NT2/D1 (cell line): ENCODE measurements at places on chromosomes 3 and 15.

- peak; percentile 46 for DNase-seq
Measured at GRCh38 chr3:146065573-146066006, 95.4 kb downstream of the PLOD2 start.

DNA sequence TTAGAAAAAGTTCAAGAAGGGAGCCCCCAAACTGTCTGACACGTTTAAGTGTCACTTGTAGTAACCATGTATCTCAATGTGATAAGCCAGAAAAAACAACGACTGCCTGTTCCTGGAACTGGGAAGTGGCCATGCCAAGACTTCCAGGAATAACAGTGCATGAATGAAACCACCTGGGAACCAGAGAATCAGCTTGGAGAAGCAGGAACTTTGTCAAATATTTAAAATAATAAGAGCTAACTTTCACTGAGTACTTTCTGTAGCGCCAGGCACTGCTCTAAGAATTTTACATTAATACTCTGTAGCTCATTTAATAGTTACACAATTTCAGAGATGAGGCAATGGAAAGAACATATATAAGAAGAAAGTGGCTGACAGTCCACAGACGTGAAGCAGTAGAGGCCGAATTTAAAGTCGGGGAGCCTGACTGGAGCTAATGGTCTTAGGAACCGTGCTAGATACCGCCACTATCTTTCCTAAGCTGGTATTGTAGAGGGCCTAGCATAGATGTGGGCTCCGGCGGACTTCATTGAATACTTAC lies 876 bp downstream of the PLSCR1 start:
- no peak for DNase-seq

- DNase-seq: no peak
Measured at GRCh38 chr3:160330109-160330508, 68.9 kb downstream of the IFT80 start.

DNA sequence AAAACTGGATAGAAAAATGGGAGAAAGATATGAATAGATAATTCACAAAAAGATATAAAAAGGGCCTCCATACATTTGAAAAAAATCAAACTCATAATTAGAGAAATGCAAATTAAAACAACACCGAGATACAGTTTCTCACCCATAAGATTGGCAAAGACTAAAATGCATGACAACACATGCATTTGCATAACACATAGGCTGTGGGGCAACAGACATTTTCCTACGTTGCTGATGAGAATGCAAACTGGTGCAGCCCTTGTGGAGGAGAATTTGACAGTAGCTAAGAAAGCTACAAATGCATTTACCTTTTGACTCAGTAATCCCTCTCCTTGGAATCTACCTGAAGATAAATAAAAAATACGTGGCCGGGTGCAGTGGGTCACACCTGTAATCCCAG lies 11.4 kb upstream of the CAND2 start:
- peak; percentile 30 for DNase-seq
